ENCODE measurements at places on chromosomes 11 and 22.

DNA sequence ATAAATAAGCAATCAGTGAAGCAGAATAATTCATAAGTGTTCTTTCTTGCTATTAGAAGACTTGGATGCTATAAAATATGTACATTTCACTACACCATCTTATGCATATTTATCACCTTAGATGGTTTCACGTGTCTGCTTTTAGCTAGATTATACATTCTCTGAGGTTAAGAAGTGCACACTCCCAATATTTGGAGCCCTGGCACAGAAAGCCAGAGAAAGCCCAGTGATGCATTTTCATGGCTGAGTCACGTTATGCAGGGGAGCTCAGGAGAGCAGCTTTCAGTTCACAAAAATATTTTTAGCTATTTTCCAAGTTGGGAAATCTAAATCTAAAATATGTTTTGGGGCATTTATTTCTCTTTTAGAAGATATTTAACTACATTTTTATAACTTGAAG, 5.1 kb upstream of the TP53AIP1 start:
- no peak for DNase-seq

DNA sequence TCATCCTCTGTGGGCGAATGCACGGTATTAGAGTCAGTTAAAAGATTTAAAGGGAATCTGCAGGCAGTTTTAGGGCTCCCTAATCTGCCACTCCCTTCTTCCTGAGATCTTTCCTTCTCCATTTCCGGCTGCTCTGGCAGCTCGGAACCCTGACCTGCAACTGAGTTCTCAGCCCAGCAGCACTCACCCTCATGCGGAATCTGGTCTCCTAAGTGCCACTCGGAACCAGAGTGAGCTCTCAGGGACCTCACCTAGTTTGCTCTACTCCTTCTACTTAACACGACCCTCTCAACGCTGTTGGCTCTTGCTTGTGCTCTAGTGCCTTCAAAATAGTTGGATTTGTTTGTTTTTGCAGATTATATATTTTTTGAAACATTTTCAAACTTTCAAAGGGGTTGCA, 19.3 kb upstream of the IL10RA start:
- no peak for DNase-seq

- DNase-seq = peak; percentile 36
Observed at GRCh38 chr11:1219834-1220815, 2.7 kb upstream of the MUC5B start.

DNA sequence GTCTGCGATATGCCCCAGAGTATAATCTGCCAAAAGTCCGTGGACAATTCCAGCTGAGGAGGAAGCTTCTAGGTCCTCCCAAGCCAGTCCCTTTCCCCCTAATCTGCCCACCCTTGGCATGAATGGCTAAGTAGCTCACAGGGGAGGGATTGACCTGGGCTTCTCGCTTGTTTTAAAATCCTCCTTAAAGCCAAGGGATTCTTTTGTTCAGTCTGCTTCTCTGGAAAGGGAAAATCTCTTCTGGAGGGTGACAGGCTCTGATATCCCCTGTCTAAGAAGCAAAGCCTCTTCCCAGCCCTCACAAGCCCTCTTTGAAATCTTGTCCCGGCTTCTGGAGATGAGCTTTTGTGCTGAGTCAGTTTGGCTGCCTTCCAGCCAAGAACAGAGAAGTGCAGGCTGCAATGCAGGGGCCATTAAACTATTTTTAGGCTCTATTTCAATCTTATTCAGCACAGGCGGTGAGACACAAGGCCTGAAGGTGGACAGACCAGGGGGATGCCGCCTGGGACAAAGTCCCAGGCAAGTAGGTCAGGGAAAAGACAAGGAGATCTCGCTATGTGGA, 23.9 kb downstream of the NEFH start:
- no peak for DNase-seq

DNA sequence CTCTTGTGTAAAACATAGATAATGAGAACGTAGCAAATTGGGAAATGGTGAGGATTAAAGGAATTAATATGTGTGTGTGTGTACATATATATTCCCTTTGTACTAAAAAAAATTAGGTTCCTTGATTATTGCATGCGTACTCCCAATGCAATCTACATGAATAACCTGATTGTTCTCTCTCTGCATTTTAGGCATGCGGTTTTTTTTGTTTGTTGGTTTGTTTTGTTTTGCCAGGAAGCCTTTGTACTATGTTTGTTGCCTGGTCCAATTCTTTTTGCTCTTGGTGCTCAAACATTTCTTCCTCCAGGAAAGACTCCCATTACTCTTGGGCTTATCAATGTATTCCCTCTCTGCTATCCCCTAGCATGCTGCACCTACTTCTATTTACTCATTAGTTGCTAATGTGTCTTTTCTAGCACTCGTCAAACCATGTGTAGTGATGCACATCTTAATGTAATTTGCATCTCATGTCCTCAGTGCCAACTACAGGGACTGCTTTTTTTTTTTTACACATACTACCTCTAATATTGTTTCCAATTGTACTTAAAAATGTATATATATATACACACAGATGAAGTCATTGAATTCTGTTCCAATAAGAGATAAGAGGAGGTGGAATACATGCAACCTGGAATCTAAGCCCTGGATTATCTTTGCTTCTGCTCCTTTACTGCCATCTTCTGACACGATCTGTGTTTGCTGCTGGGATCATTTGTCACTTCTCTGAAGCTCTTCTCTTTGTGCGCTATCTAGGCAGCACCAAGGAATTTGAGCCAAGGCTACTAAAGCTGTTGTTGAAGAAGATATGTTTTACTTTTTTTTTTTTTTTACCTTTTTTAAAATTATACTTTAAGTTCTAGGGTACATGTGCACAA, 197.2 kb upstream of the ANO3 start:
- peak; percentile 68 for DNase-seq

- DNase-seq = no peak
Observed at GRCh38 chr22:38952281-38952993, 5.0 kb upstream of the APOBEC3A start.

DNA sequence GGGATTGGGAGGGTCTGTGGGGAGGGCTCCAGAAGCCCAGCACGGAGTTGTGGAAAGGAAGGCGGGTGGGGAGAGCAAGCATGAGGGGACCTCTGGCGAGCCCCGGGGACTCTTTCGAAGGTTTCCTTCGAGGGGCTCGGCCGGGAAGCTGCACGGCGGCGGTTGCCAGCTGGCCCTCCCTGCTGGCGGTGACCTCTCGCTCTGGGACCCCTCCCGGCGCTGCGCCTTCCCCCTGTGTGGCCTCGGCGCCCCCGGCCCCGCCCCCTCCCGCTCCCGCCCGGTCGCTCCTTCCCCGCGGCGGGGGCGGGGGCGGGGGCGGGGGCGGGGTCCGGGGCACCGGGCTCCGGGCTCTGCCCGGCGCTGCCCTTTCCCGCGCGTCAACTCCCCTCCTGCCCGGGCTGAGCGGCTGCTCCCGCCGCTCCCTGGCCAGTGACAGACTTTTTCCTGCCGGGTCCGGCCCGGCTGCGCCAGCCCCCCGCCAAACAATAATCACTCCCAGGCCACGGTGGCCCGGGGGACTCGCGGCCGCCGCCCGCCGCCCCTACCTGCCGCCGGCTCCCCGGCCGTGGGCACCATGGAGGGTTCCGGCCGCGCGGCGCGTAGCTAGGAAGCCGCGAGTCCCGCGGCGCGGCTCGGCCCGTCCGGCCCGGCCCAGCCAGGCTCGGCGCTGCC, 941 bp downstream of the CLCF1 start:
- DNase-seq = peak; percentile 79
